Karpas-422 (cell line): ENCODE measurements at places on chromosomes 6 and 20.

- no peak for DNase-seq
Observed at GRCh38 chr20:58140787-58141425, 87.5 kb downstream of the ANKRD60 start.

GRCh38 chr6:51644426-51644825, 443.0 kb downstream of the PKHD1 start:
- DNase-seq: no peak

DNA sequence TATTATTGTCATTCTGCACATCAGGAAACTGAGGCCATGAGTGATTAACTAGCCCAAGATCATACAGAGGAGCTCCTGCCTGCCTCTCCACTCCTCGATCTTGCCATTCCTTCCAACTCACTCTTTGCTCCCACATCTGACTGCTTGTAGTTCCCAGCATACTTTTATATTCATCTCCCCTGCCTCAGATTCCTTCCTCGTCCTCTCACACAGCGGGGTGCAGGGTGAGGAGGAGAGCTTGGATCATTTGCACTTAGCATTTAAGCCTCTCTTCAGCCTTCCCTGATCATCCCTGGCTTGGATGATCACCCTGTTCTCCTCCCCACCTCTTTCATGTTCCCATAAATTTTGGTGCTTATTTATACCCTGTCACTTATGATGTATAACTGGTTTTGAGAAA, 515.1 kb upstream of the SOX4 start:
- no peak for DNase-seq

DNA sequence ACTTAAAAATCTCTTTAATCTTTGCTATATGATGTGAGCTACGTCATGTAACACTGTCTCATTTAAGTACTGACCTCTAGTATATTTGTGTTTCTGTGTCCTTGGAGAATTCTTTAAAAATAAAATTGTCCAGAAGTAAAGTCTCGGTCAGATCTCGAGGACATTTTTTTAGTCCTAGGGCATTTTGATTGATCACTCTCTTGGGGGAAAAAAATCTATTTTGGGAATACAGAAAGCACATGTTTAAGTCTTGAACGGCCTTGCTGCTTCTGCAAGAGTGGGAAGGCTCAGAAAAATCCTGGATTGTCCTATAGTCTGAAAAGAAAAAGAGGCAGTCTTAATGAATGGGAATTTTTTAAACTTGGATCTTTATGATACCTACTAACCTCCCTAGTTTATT, 234.3 kb downstream of the UTRN start:
- no peak for DNase-seq

GRCh38 chr6:42045538-42046460, 4.5 kb upstream of the TAF8 start:
- DNase-seq: peak; percentile 63

- peak; percentile 95 for DNase-seq
Observed at GRCh38 chr6:28923318-28924102, at the start of gene TRIM27. TSS of gene TRIM27 (minus strand) at chr6:28923985. CDS start at chr6:28923632, 353 bp downstream.
